ENCODE measurements at places on chromosomes 4 and X.

GRCh38 chr4:66404141-66404540 lies 733.9 kb upstream of the EPHA5 start:
- no peak for DNase-seq

- no peak for DNase-seq
Observed at GRCh38 chrX:57528670-57529255, 63.0 kb upstream of the ZXDB start.

GRCh38 chrX:149370097-149370496 lies 135.0 kb downstream of the IDS start:
- no peak for DNase-seq

- DNase-seq = no peak
Observed at GRCh38 chrX:10130354-10130753, 26.4 kb upstream of the CLCN4 start.

DNA sequence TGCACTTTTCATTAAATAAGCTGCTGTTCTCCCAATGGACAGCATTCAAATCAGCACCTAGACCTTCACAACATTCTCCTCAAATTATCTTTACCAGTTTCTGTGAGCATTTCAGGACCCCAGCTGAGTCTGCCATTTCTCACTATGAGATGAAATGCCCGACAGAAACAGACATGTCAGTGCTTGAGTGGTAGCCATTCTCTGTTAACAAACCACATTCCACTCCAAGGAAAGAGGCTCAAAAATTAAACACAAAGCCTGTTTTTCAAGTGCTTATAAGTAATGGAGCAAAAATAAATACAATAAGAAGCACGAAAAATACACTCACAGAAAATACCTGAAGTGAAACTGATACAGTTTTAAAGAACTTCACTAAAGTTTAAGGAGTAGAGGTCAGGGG lies 320.2 kb upstream of the PRPS2 start:
- no peak for DNase-seq

- peak; percentile 28 for DNase-seq
Observed at GRCh38 chr4:144556636-144557035, 89.3 kb upstream of the HHIP start.

- peak; percentile 73 for DNase-seq
Observed at GRCh38 chrX:149830192-149830873, 48.6 kb downstream of the MAGEA9 start.

DNA sequence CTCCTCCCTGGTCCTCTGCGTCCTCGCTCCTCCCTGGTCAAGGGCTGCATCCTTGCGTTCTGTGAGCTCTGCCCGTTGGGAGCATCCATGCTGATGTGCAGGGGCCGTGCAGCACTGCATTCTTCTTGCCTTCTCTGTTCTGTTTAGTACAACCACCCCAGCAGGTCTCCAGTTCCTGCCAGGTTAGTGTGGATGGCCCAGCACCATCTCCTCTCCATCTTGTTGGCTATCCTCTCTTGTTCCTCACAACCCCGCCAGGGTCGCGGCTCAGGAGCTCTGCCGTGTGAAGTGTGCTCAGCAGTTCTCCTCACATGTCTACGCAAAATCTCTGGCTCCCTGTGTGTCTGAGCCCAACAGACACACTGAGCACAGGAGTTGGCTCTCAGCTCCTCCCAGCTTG lies 10.4 kb upstream of the MAEA start:
- DNase-seq = no peak

- DNase-seq = no peak
Observed at GRCh38 chrX:153821066-153821465, 9.3 kb downstream of the PDZD4 start.

DNA sequence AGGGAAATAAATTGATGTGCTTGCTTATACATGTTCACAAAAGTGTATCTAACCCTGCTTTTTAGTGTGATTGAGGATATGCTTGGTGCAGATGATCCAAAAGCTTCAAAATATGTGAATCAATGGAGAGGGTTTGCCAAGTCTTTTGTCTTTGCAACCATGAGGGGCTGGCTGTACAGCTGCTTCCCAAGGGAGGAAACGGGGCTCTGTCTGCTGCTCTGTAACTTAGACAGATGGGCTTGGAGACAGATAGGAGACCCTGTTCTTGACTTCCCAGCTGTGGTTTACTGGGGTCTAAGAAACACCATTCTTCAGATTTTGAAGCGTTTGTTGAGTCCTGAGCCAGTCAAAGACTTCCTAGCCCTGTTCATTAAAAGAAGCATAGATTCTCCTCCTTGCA lies 152.3 kb downstream of the DCLK2 start:
- peak; percentile 77 for DNase-seq

DNA sequence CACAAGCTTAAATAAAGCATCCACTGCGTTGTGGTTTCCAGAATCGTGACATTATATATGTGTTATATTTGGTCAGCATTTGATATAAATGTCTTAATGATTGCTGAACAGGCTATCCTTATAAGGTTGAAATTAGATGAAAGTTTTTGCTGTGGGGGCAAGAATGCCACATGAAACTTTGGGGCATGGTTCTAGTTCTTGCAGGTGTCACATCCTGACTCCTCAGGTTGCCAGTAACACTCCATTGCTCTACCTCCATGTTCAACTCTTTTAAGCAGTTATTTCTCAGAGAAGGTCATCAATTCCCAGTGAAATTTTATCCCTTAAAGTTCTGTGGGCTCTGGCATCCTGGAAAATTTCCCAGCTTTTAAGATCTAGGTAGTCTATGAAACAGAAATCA lies 33.7 kb downstream of the NFKB1 start:
- DNase-seq = no peak

DNA sequence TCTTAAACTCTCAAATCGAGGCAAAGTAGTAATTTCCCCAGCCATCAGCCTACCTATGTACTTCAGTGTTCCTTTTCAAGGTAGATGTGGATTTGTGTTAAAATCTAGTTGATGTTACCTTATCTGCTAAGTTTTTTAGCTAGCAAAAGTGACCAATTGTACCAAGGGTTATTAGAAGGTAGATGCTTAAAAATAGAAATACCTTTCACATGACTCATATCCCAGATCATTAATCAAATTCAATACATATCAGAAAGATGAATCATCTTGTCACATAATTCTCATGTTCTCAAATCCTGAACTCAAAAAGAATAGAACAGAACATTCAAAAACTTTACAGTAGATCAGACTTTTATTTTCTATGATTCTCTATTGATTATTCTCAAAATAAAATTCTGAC lies 3.5 kb downstream of the ENAM start:
- DNase-seq = no peak
